ENCODE measurements at places on chromosomes 5 and 9.

- DNase-seq, result no peak
Observed at GRCh38 chr5:178630475-178630930, 3.7 kb upstream of the CLK4 start.

DNA sequence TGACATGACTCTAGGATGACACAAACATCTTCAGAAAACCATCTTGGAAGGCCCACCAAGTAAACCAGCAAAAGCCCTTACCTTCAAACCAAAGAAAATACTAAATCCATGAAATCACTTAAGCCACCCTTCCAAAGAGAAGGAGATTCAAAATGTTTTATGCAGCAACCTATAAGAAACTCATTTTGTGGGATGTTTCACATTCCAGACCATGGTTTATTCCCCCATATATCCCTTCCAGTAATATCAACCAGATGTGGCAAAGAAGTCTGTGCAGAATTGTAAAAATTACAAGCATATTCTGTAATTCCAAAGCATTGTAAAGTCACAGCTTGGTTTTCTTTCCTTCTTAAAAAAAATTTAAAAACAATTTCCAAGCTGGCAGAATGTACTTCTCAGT is 117.4 kb downstream of the SLIT3 start:
- no peak for DNase-seq

GRCh38 chr5:15420201-15420600 is 79.8 kb upstream of the FBXL7 start:
- DNase-seq, result no peak

DNA sequence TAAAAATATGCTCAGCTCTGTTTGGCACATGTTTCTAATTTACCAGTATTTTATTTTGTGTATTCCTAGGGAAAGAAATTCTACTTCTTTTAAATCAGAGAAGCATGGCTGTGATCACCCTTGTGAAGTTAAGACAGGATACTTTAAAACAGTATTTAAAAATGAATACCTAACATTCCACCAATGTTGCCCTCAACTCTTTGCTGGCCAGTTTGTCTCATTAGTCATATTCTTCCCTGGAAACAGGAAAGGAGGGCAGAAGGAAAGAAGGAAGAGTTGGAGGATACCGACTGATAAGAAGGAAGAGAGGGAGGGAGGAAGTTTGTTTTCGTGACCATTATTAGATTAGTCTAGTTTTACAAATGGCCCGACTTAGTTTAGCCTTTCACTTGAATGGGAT is 137.4 kb downstream of the PLK2 start:
- no peak for DNase-seq

GRCh38 chr5:43627028-43627427 is 24.0 kb downstream of the NNT start:
- no peak for DNase-seq

- DNase-seq, result no peak
Observed at GRCh38 chr5:102807878-102808502, 52.9 kb downstream of the PAM start.

DNA sequence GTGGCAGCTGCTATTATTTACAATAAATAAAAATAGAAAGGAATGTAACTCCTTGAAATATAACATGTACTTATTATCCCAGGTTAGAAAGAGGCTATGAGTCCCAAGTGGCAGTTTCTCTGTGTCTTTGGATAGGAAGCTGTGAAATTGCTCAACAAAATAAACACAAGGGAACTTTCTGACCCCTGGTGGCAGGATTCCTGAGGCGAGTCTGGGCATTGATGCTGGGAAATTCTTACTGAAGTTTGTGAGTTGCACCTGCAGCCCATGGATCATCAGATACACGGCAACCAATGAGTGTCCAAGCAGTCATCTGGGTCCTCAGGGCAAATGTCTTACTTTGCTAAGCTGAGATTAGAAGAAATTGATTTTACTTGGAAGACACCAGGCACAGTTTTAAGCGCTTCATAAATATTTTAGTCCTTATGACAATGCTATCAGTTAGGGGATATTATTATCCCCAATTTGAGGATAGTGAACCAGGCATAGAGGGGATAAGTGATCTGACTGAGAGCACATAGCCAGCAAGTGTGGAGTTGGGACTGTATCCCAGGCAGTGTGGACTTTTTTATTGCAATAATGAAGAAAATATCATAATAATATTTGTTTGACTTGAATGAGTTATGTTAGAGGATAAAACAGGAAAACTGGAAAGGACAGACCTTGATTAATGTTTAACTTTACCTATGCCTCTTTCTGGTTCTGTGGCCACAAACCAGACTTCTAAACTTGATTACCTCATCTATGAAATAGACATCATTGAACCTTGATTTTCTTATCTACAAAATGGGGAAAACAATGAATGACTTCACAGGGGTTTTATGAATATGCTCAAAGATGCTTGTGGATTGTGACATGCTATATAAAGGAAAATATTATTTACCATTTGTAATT is 265.5 kb upstream of the ADAMTSL1 start:
- no peak for DNase-seq

DNA sequence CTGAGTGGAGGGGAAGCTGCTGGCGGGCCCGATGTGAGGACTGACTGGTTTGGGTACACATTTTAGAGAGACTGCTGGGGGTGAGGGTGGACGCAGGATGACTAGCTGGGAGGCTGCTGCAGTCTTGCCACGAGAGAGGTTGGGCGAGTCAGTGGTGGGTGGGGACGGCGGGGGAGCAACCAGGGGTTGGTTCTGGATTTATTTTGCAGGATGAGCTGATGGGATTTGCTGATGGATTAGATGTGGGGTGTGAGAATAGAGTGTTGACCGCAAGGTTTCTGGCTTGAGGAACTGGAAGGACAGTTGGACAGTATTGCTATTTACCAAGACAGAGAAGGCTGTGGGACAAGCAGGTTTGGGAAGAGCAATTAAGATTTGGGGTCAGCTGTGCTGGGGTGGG is 5.8 kb upstream of the NDST1 start:
- DNase-seq, result no peak

DNA sequence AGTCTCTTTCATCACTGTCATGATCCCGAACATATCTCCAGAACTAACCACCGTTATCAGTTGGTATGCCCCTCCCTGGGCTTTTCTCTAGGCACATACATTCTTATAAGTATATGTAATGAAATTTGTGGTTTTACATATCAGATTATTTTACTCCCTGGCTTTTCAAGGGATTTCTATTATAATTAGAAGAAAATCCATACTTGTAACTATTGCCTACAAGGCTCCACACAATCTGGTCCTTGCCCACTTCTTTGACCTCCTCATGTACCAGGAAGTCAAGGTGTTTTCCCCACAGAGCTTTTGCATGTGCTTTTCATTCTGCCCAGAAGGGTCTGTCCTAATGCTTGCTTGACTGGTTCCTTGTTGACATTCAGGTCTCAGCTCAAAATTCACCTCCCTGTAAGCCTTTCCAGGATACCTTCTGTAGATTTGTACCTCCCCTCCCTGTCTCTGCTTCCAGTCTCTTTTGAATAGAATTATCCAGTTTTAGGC is 33.6 kb upstream of the HSD17B4 start:
- DNase-seq, result no peak

DNA sequence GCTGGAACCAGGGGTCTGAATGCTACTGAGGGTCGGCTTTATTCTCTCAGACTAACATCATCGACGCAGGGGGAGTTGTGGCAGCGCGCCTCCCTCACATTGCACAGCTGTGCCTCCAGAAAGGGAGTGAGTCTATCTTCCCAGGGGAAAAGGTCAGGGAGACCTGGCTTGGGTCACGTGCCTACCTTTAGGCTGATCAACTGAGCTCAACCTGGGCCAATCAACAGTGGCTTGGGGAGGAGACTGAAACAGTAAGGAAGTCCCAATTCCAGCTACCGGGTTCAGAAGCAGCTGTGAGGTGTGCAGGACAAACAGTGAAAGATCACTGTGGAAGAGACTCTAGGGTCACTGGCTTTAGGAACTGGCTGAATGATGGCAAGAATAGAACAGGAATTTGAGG is 14.3 kb downstream of the SNX30 start:
- no peak for DNase-seq

GRCh38 chr5:4413996-4414395 is 726.1 kb upstream of the ADAMTS16 start:
- no peak for DNase-seq

DNA sequence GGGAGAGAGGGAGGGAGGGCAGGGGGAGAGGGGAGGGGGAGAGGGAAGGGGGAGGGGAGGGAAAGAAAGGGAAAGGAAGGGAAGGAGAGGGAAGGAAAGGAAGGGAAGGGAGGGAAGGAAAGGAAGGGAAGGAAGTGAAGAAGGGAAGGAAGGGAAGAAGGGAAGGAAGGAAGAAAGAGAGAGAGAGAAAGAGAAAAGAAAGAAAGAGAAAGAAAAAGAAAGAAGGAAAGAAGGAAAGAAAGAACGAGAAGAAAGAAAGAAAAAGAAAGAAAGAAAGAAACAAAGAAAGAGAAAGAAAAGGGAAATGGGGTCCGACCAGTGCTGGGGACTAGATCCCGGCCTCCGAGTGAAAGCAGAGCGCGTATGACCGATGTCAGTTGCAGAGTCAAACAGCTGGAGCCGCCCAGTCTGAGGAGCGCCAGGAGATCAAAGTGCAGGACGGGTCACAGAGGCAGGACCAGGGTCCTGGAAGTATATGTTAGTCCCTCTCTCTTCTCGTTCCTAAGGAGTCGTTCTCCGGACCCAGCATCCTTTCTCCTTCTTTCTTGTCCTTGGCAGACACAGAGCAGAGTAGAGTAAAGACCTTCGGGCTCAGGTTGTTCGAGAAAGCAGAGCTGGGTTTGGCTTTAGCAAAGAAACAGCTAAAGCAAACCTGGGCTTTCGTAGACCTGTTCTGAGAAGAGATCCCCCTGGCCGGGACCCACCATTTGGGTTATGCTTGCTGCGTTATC is 305.4 kb upstream of the MSX2 start:
- no peak for DNase-seq

GRCh38 chr5:73522989-73523388 is 24.7 kb downstream of the BTF3 start:
- no peak for DNase-seq

GRCh38 chr5:1151316-1151715 is 39.5 kb upstream of the SLC12A7 start:
- no peak for DNase-seq

- DNase-seq, result no peak
Observed at GRCh38 chr5:67475489-67475888, 278.9 kb upstream of the CD180 start.

DNA sequence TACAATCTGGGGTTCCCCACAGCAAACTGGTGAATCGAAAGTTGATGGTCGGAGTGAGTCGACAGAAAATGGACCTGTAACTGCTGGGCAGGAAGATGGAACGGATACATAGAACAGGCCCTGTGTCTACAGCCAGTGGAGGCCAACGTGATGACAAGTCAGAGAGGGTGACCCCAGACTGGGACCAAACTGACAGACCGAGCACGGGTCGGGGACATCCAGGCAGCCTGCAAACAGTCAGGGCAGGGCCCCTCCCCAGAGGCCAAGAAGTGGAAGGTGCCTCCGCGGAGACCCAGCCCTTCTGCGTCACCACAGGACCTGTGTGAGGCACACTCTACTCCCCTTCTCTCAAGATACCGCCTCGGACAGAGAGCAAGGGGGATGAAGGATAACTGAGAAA is 25.1 kb upstream of the FANCC start:
- DNase-seq, result no peak

DNA sequence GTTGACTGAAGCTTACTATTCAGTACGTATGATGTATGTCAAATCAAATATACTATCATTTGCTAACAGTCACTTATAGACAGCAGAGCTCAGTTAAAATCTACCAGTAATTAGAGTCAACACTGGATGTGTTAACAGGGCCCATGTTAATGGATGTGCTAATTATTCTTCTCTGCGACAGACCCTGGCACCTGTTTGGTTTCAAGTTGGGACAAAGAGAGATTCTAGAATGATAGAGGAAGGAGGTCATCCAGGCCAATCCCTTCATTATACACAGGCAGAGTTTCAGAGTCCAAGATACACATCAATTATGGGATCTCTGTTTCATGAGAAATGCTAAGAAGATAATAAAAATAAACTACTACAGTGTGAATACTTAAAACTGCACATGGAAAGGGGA is 615.0 kb downstream of the ZNF608 start:
- DNase-seq, result no peak

- no peak for DNase-seq
Observed at GRCh38 chr9:109996936-109997580, 210.9 kb downstream of the C9orf152 start.

DNA sequence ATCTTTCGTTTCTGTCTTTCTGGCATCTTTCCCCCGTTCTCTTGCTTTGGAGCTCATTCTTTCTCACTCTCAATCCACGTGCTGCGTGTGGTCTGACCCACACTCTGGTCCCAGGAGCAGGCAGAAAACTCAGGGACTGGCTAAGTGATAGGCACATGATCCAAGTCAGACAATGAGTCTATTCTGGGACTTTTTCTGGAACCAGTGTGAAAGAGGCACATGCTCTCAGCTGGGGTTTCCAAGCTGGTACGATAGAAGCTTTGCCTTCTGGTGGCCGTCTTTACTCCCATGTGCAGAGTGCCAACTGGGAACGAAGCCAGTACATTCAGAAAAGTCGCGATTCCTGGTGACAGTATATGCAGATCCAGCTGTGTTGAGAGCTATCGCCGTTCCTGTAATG is 94.4 kb downstream of the PDZD2 start:
- DNase-seq, result no peak

- DNase-seq, result no peak
Observed at GRCh38 chr5:112684737-112685136, 52.9 kb upstream of the APC start.

Measured in activated CD8-positive, alpha-beta memory T cell treated with anti-CD3 and anti-CD28 coated beads, Interleukin-2, amount 50 U/mL, for 4 hours (primary cell).